Astrocyte of the spinal cord (primary cell): ENCODE measurements at places on chromosomes 1 and 21.

- DNase-seq = no peak
These were observed 52.2 kb downstream of the DMRTB1 start for GRCh38 chr1:53511323-53511932.

GRCh38 chr1:32749332-32749731 lies 46.8 kb upstream of the SYNC start:
- DNase-seq = no peak

GRCh38 chr1:175715742-175716141 lies 27.7 kb downstream of the TNR start:
- no peak for DNase-seq

DNA sequence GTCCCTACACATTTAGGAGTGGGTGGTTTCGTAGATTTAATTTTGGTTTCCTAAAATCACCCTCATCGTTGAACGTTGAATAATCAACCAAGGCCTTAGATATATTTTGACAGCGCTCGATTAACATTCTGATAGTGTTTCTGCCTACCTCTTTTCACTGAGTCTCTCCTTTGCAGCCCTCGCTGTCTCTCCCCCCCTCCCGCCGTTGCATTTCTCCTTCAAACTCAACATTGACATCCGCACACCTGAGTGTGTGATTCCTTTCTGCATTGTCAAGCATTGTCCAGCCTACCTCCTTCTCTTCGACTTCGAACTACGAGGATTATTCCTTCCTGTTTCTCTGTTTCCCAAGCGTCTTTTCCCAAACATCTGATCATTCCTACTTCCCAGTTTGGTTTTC lies 1.8 kb upstream of the ADAMTS1 start:
- DNase-seq = no peak

DNA sequence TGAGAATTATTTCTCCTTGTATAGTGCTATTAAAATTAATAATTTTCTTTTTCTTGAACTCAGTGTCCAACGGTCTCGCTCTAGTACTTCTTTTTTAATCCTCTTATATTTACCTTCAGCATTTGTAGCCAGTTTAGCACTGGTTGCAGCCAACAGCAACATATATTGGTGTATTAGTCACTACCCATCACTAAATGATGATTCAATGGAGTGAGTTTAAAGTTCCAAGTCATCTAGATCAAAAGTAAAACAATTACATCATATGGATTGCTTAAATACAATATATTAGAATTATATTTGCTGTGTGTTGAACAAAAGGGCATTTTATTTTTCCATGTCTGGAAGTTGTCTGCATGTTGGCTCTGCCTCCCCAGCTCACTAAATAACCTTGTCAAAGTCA lies 591.8 kb downstream of the ADGRL2 start:
- DNase-seq = peak; percentile 84

GRCh38 chr1:90220941-90221693 lies 226.2 kb downstream of the ZNF326 start:
- no peak for DNase-seq

DNA sequence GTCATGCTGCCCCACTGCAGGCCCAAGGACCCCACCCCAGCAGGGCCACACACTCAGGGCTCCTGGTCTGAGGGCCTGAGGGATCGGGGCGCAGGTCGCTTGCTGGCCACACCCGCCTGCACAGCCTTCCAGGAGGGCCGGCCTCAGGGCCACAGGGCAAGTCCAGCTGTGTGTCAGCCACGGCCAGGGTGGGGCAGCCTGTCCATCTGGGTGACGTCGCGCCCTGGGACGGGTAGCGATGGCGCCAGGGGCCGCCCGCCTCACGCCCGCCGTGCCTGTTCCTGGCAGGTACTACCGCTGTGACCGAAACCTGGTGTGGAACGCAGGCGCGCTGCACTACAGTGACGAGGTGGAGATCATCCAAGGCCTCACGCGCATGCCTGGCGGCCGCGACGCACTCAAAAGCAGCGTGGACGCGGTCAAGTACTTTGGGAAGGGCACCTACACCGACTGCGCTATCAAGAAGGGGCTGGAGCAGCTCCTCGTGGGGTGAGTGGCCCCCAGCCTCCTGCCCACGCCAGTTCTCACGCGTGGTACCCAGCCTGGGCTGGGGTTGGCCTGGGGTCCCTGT lies 2.5 kb downstream of the COL6A1 start:
- DNase-seq = no peak

- DNase-seq = no peak
These were observed 556.5 kb upstream of the BRINP3 start for GRCh38 chr1:191034132-191034531.

DNA sequence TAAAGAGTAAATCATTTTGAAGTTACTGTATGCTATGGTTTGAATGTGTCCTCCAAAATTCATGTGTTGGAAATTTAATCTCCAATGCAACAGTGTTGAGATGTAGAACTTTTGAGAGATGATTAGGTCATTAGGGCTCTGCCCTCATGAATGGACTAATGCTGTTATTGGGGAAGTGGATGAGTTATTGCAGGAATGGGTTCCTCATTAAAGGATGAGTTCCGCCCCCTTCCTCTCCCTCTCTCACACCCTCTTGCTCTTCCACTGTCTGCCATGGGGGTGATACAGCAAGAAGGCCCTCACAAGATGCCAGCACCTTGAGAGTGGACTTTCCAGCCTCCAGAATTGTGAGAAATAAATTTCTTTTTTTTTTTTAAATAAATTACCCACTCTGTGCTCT lies 97.6 kb downstream of the ATP1A1 start:
- DNase-seq = no peak

DNA sequence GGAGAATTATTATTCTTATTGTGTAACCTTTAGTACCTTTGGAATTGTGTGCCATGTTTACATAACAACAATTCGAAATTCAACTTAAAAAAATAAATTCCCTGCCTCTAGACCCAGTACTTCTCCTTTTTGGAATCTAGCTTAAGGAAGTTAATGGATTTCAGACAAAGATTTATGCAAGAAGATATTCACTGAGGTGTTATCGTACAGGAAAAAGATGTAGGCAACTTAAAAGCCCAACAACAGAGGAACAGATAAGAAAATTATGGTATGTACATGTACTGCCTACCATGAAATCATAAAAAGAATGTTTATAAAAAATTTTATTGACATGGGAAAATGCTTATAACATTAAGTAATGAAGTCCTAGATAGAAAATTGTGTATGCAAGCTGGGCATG lies 18.2 kb upstream of the STMN1 start:
- no peak for DNase-seq

- no peak for DNase-seq
These were observed 812.3 kb downstream of the PLA2G4A start for GRCh38 chr1:187641015-187641414.

- peak; percentile 81 for DNase-seq
These were observed 75.2 kb downstream of the KIFAP3 start for GRCh38 chr1:169999331-169999741.

DNA sequence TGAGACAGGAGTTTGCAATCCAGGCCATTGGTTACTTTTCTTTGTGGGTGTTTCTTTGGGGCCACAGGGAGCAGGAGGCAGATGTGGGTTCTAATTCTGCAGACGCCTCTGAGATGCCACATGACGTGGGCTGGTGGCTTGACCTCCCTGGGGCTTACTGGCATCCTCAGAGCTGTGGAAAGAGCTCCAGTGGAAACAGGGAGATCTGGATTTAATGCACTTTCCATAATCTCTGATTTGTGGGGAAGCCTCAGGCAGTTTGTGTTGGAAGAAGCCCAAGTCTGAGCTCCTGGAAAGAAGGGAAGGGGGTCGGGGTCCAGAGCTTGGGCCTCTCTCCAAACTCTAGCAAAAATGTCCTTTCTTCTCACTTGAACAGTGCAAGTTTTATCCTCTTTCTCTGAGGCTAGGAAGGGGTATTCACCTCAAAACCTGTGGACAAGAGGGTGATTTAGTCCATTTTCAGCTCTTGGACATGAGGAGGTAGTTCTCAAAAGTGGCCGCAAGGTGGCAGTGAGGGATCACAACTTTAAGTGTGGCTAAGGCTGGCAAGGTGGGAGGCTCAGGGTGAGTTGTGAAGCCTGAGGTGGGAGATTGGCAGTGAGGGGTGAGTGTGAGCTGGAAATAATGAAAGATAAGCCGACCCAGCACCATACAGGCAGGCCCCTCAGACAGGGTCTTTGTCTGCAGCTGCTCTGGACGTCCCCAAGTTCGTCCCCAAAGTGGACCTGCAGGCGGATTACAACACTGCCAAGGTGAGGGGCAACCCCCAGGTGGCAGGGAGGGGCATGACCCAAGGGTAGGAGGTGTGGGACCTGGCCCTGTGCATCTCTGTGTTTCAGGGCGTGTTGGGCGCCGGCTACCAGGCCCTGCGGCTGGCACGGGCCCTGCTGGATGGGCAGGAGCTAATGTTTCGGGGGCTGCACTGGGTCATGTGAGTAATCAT lies 9.2 kb downstream of the IKBKE start:
- peak; percentile 80 for DNase-seq

DNA sequence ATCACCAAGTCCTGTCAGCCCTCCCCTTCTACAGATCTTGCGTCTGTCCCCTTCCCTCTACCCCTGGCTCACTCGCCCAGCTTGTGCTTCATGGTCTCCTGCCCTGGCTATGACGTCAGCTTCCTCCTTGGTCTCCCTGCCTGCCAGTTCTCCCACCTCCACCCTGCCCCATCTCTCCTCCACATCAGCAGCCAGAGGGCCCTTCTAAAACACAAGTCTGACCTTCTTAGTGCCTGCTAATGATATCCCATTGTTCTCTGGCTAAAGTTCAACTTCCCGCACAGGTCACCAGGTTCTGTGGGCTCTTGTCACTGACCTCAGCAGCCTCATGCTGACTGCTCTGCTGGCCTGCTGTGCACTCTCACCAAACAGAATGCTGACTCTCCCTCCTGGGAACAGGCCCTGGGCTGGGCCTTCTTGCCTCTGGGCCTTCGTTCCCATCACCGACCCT lies 24.7 kb upstream of the MYCL start:
- peak; percentile 35 for DNase-seq

DNA sequence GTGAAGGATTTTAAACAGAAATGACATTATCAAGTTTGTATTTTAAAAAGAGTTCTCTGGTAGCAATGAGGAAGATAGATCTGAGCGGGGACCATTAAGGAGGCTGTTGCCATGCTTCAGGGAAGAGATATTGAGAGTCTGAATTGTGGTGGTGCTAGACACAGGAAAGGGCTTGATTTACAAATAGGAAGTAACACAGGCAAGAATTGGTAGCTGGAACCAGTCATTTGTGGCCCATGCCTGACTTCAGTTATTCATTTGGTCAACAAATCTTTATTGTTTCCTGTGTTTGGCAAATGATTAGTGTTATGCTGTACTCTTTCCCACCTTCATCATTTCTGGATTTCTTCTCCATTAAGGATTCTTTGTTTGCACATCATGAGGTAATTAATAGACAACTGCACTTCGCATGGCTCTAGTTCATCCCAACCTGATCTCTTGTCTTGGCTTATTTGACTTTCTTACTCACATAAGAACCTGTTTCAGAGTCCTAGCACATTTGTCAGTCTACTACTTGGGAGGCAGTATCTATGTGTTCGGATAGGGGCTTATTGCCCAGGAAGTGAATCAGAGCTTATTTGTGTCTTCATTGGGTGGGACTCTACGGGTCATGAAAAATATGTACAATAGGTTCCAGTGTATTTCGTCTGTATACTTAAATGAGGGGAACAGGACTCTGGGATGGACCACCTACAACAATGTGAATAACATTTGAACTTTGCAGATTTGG lies 32.3 kb downstream of the EEIG2 start:
- peak; percentile 18 for DNase-seq

- DNase-seq = no peak
These were observed 79.4 kb downstream of the PAPPA2 start for GRCh38 chr1:176542352-176542751.

GRCh38 chr1:186978596-186979556 lies 150.1 kb downstream of the PLA2G4A start:
- DNase-seq = no peak

GRCh38 chr1:248714248-248714647 lies 11.7 kb upstream of the OR14I1 start:
- peak; percentile 9 for DNase-seq

DNA sequence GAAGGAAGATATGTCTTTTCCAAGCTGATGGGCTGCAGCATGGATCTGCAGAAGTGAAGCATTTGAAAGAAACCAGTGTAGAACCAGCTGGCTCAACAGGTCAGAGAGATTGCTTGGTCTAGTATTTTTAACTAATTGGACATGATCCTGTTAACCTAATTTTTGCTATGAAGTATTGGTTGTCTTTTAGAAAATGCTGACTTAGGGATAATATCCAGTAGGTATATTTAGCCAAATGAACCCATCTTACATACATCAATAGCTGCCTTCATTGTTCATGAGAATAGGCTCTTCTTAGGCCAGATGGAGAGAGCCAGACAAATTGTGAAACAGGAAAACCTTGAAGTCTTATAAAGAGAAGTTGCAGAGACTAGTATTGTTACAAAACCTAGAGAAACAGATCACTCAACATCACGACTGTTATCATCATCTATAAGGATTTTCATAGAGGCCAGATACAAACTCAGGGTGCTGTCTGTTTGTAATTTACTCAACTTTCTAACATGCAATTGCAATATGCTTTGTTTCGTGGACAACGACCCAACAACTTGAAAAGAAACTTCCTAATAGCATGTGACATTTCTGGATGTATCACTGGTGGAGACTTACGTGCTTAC lies 148.2 kb downstream of the DISC1 start:
- no peak for DNase-seq

DNA sequence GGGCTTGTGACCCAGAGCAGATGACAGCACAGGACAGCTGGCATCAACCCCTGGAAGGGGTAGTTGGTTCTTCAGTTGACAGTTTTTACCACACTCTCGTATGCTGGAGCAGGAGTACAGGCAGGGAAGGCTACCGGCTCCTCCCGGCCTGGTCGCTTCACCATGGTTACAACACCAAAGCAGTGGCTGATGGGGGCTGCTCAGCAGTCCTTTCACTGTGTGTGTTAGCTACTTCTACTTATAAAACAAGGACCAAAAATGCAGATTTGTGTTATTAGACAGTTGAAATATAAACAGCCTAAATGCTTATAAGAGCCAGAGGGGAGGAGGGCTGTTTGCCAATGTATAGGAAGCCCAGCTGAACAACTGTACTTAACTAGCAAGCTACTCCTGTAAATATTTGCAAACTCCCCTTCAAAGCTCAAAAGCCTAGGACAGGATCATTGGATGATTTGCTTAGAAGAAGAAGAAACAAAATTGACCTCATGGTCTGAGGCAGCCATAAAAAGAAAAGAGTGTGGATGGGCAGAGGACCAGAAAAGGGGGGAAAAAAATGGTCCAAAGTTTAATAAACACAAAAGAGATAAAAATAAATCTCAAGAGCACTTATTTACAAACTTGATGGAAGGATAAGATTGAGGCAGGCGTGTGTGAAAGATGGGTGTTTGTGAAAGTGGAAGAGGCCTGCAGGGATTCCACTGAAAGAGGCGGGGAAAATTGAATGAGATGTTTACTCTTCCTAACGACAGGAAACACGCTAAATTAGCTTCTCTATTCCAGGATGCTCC lies 57.1 kb downstream of the TGFB2 start:
- no peak for DNase-seq

- DNase-seq = peak; percentile 12
These were observed 55.4 kb downstream of the ALPL start for GRCh38 chr1:21564521-21565095.

GRCh38 chr1:245704341-245704740 lies 549.6 kb downstream of the KIF26B start:
- no peak for DNase-seq

- DNase-seq = no peak
These were observed 42.4 kb downstream of the OLFML3 start for GRCh38 chr1:114021665-114022099.
